ENCODE measurements at places on chromosomes 16 and 17. TPM values are rescaled to one million over a fixed set of nuclear protein-coding genes. Genes with fewer than 3 reads are reported as not detected.

Gene PLXDC1
- total RNA-seq = not detected

Gene CCDC92B
- total RNA-seq = not detected

DNA sequence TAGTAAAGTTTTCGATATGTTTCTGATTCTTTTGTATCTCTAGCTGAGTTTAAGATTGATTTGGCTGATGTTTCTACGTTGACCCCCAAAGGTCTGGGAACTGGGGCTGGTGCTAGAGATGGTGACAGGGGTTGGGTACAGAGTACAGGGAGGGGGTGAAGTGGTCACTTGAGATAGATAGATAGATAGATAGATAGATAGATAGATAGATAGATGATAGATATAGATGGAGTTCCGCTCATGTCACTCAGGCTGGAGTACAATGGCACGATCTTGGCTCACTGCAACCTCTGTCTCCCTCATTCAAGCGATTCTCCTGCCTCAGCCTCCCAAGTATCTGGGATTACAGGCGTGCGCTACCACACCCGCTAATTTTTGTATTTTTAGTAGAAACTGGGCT is 1.8 kb upstream of the FBRS start:
- DNase-seq = no peak
- H3K27me3 ChIP-seq = no peaks in the 10 kb centered on the region
- H3K27ac ChIP-seq = peak overlapping the region; percentile 67
- peaks cover 25% of the 10 kb centered on the region for H3K4me1 ChIP-seq
- no peak overlapping the region for H3K4me3 ChIP-seq

DNA sequence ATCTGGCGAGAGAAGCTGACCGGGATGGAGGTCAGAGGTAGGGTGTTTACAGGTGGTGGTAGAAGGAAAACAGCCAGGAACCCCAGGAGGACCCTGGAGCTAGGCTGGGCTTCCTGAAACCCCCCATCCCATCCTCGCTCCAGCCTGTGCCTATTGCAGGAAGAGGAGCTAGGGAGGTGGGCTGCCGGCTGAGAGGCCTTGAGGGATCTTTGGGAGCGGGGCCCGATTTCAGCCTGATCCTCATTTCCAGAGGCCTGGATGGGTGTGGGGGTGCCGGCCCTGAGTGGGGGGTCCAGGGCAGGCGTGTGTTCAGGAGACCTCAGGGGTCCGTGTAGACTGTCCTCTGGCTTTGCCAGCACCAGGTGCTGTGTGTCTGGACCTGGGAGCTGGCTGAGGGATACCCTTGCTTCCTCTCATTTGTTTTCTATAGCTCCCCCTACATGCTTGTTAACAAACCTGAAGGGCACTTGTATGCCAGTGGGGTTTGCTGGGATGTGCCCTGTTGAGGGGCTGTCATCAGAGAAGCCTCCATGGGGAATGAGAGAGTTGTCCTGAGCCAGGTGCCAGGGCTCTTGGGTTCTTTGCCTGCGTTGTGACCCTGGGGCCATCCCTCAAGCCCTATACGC is 18.9 kb upstream of the RAP1GAP2 start:
- H3K4me3 ChIP-seq = no peak overlapping the region
- peaks cover 10% of the 10 kb centered on the region for H3K4me1 ChIP-seq
- H3K36me3 ChIP-seq = no peaks in the 10 kb centered on the region
- DNase-seq = no peak
- peaks cover 26% of the 10 kb centered on the region for H3K27me3 ChIP-seq
- H3K27ac ChIP-seq = no peak overlapping the region

DNA sequence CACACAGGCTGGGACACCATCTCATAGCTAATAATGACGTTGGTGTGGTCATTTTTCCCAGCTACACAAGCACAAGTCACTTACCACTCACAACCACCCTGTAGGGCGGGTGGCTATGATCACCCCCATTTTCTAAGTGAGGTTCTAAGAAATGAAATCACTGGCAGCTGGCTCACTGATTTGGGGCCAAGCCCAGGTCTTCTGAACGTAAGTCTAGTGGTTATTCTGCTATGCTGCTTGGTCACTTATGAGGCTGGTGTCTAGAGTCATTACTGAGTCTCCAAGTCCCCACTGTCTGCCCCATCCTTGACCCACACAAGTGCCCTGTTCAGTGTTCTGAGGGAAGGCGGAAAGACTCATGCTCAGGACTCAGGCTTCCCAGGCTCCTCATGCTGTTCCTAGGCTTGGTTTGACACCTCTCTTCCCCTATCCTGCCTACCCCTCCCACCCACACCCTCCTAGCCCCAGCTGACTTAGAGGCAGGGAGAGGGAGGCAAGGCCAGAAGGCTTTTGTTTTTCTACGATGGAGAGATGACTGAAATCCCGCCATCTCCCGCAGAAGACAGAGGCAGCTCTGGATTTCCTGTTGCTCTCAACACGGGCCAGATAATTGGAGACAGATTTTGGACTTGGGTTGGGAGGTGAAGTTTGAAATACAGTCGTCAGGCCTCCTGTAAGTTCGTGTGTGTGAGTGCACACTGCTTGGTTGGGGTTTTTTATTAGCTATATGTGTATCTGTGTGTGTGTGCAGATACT is 32.2 kb downstream of the FZD2 start:
- no peaks in the 10 kb centered on the region for H3K4me1 ChIP-seq
- no peak overlapping the region for H3K27ac ChIP-seq
- H3K36me3 ChIP-seq = no peaks in the 10 kb centered on the region
